ENCODE measurements at places on chromosomes 5 and 9.
A peak's percentile ranks its signal among the peaks of the same experiment; 100 is the strongest.

GRCh38 chr9:134381671-134382516 lies 55.6 kb downstream of the RXRA start:
- DNase-seq: no peak

- DNase-seq: no peak
Observed at GRCh38 chr9:137300567-137301080, 1.4 kb downstream of the NRARP start.

DNA sequence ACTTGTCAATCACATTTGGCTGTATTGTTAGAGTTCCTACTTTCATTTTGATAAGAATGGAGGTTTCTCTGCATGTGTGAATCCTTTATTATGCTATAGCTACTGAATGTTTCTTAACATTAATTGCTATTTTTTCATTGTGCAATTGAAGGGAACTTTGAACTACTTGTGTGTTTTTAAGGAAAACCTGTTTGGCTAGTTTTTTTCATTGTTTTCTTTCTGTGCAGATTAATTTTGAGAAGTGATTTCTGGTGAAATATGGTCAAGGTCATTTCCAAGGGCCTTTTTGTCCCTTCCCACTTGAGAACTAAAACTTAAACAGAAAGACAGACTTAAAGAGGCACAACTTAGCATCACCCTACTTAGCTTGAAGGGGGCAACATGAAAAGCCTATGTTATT lies 1309.2 kb upstream of the WWC1 start:
- DNase-seq: no peak

DNA sequence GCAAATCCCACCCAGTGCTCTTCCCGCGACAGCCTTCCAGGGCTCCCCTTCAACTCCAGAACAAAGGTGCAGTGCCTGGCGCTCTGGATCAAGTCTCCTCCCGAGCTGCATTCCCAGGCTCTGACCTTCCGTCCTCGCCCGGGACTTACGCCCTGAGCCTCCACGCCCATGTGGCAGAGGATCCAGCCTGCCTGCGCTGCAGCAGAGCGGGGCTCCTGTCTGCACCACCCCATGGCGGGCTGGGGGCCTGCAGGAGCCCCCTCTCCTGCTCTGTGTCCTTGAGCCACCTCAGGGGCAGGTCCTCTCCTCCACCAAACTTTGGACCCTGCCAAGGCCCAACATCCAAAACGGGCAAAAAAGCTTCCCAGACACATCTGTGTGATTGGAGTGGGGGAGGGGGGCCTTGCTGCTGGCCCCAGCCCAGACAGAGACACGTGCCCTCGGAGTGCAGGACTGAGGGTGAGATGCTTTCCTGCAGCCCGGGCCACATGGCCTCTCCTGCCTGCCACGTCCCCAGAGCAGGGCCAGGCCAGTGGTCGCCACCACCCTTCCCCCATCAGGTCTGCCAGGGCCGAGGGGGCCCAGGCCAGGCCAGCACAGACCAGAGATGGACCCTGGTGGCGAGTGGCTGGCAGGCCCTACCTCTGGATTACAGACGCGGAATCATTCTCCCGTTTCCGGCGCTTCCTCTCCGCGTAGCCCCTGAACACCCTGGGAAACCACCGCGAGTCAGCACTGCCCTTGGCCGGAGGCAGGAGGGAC lies 4.4 kb downstream of the NSMF start:
- DNase-seq: peak; percentile 18

- DNase-seq: no peak
Observed at GRCh38 chr9:97980918-97981845, 2.0 kb upstream of the ANP32B start.

DNA sequence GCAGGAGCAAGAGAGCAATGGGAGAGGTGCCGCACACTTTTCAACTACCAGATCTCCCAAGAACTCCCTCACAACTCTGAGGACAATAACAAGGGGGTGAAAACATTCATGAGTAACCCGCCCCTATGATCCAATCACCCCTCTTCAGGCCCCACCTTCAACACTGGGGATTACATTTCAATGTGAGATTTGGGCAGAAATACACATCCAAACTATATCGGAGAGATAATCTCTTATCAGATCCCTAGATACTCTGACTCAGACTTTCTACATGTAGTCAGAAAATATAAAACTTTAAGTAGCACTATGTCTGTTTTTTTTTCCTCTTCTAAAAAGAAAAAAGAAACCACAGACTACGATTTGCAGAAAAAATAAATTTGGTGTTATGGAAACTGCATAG lies 1595.9 kb upstream of the NUDT12 start:
- DNase-seq: no peak

- no peak for DNase-seq
Observed at GRCh38 chr9:6068983-6069382, 53.6 kb upstream of the RANBP6 start.

Measured in fibroblast of skin of abdomen (primary cell).